ENCODE measurements at places on chromosomes 5 and 9.

DNA sequence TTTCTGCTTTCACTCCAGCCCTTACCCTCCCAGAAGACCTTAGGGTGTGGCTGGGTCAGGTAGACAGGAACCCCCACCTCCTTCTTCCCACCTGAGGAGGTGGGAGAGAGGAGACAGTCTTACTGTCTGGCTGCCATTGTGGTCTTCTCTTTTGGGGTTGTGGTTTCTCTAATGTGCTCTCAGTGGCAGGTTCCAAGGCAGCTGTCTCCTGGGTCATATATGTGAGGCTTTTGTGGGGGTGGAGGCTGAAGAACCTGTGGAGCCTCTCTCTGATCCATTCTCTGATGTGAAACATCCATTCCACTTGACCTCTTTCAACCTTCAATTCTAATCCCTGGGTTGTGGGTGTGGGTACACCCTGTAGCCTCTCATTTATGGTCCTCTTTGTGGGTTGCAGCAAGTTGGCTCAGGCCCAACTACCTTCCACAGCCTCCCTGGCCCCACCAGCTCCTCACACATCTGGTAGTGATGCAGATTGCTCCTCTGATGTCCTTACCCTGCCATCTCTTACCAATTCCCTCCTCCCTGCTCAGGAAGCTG is 118.4 kb downstream of the CEP120 start:
- no peak for DNase-seq

GRCh38 chr9:124410321-124410913 is 4.8 kb downstream of the PSMB7 start:
- no peak for DNase-seq

DNA sequence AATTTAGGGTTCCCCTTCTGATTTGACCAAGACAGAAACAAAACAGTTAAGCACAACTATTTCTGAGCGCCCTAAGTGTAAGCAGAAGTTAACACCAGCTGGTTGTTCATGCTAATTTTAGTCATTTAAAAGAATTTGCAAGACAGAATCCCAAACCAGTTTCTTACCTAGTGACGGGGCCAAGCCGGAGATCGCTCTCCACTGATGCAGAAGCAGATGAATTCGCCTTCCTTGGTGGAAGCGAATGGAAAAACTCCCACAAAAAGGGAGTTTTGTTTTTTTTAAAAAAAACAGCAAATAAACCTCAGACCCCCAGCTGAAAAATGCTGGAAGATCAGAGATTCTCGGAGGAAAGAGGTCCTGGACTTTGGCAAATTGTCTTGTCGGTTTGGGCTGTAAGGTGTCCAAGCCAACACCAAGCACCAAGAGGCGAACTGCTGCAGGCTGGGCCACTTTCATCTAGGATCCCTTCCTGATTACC is 47.4 kb upstream of the GLDC start:
- no peak for DNase-seq

GRCh38 chr9:134492281-134492691 is 149.3 kb upstream of the COL5A1 start:
- no peak for DNase-seq

DNA sequence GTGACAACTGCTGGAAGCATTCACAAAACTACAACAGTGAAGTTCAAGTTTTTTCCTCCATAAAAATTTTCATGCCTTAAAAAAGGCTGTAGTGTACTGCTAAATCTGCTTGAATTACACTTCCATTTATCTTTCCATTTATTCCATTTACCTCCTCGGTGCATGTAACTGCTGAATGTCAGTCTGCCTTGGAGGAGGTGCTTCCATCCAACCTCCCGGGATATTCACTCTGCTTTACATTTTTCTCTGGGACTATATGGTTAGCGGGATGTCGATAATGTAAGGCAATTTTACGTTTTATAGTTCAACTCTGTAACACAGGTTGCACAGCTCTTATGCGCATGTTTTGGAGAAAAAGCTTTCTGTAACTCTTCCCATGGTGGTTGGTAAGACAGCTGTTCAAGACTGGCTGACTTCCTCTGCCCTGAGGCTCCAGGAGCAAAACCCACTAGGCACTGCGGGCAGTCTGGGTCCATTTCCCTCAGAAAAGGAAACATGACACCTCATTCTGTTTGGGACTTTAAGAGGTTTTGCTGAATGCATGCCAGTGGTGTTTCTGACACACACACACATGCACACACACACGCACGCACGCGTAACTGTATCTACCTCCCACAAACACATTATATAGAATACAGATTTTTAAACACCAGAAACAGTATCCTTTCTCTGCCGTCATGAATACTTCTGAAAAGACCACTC is 66.1 kb downstream of the SPTLC1 start:
- DNase-seq = no peak

DNA sequence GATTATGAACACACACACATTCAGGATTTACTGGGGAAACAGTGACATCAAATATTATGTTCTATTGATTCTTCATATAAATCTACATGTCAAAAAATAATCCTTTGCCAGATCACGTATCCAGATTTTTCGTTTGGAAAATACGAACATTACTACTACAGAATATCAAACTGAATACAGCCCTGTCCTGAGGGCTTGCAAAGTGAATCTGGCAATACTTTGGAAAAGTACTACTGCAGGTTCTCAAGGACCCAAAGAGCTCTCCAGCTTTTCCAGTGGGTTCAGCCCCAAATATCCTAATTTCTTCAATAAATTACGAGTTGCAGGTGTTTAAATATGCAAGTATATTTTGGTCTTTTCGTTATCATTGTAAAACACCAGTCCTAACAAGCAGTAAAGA is 411 bp upstream of the NDUFS4 start:
- no peak for DNase-seq

DNA sequence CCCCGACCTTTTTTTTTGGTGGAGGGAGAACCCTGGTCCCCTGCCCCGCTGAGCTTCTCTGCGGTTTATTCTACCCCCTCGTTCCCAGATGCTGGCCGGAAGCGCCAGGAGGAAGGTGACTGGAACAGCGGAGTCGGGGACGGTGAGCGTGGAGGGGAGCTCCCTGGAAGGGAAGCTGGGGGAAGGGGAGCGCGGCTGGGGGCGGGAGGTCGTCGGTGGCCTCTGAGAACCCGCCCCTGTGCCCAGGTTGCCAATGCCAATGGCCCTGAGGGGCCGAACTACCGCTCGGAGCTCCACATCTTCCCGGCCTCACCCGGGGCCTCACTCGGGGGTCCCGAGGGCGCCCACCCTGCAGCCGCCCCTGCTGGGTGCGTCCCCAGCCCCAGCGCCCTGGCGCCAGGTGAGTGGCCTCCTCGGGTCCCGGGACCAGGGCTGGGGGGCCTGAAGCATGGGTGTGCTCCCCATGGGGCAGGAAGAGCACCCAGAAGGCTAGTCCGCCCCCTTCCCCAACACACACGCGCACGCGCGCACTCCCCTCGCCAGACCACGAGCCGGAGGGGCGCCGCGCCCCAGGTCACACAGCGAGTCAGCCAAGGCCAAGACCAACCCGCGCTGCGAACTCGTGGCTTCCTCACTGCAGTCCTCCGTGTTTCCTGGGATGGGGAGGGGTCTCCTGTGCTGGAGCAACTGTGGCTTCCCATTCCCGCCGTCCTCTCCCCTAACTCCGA is 10.6 kb downstream of the MYOZ3 start:
- DNase-seq = no peak

GRCh38 chr9:1775230-1775629 is 239.9 kb upstream of the SMARCA2 start:
- DNase-seq = no peak

DNA sequence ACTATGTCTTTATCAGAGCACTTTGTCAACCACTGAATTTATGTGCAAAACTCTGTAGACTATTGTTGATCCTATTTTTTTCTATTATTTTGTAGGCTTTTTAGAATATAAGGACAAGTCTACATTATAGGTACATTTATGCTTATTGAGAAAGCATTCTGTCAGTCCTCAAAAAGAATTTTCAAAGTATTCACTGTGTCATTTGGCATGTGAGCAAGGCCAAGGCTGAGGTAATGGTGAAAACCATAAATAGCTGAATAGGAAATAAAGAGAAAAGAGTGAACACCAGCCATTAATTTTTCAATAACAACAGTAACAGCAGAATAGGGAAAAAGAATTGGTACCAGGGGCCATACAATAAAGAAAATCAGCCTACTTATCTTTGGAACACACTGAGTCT is 21.0 kb downstream of the SKIC3 start:
- DNase-seq = no peak

- DNase-seq = no peak
Measured at GRCh38 chr5:79773612-79774011, 84.0 kb downstream of the CMYA5 start.

GRCh38 chr5:97405941-97406340 is 222.9 kb upstream of the RIOK2 start:
- DNase-seq = no peak

GRCh38 chr5:154368041-154368800 is 77.6 kb upstream of the SAP30L start:
- DNase-seq = no peak

DNA sequence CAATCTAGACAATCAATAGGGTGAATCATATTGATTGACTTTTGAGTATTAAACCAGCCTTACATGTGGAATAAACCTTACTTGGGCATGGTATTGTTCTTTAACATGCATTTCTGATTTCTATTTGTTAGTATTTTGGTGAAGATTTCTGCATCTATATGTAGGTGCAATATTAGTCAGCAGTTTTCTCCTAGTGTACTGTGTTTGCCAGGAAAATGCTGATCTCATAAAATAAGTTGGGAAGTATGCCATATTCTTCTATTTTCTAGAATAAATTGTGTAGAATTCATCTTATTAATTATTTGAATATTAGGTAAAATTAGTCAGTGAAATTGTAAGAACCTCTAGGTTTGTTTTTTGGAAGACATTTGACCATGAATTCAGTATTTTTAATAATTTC is 38.4 kb downstream of the ANXA2R start:
- DNase-seq = no peak

- DNase-seq = no peak
Measured at GRCh38 chr5:5980538-5980895, 397.8 kb downstream of the MED10 start.

DNA sequence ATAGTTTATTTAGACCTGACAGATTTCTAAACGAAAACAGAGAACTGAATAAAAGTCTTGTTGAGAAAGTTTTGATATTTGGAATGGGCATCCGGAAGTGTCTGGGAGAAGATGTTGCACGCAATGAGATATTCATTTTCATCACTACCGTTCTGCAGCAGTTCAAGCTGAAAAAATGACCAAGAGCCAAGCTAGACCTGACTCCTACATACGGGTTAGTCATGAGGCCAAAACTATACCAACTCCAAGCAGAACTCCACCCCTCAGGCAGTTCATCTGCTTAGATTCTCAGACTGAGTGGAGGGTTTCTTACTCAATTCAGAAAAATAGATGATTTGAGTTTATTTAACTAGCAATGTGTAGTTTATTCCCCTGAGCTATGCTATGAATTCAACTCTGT is 95.4 kb upstream of the ANXA1 start:
- no peak for DNase-seq

- no peak for DNase-seq
Measured at GRCh38 chr9:127561491-127562278, 50.4 kb upstream of the STXBP1 start.

DNA sequence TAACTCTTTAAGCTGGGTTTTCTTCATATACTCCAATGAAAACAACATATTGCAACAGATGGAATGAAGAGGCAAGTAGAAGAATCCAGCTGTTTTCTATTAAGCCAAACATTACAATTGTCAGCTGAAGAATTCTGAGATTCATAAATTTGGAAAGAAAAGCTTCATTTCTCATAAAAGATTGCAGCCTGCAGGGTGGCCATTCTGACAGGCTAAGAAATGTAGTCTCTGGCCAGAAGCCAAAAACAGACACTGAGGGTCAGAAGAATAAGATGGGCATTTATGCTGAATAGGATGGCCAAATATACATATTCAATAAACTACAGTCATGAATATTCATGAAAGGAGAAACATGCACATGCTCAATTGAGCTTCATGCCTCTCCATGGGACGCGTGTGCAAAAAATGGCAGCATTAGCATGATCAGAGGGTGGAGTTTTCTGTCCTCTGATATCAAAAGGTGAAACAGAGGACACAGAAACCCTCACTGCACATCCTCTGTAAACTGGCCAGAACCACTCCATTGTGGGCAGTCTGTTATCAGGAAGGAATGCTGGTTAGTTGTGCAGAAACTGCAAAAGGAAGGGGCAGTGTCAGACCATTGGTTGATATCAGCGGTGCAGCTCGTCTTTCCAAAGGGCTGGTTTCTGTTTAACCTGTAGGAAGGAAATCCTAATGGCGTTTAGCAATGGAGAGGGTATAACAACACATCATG is 50.2 kb downstream of the FXN start:
- no peak for DNase-seq

DNA sequence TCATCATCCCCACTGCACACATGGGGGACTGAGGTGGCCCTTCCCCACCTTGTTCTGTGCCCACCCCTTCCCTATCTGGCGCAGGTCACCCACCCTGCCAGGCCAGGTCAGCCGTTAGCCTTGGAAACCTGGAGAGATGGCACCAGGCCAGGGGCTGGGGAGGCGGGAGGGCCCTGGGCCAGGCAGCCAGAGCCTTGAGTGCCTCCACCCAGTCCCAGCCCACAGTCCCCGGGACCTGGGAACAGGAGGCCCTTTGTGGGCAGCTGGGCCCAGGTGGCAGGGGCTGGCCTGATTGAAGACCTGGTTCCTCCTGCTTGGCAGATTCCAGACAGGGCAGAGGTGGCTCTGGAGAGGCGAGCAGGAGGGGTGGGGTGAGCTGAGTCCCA is 70.6 kb downstream of the LRSAM1 start:
- DNase-seq = no peak

GRCh38 chr5:132830436-132831094 is at the start of gene SHROOM1:
TSS of gene SHROOM1 (minus strand) at chr5:132830647. CDS start at chr5:132826140, 4,507 bp downstream.
- no peak for DNase-seq

DNA sequence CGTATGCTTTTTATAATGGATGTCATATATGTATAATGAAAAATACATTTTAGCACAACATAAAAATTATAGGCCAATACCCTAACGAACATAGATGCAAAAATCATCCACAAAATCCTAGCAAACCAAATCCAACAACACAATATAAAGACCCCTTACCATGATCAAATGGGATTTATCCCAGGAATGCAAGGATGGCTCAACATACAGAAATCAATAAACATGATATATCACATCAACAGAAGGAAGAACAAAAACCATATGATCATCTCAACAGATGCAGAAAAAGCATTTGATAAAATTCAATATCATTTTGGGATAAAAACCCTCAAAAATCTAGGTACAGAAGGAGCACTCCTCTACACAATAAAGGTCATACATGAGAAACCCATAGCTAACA is 27.7 kb downstream of the VAV2 start:
- no peak for DNase-seq

DNA sequence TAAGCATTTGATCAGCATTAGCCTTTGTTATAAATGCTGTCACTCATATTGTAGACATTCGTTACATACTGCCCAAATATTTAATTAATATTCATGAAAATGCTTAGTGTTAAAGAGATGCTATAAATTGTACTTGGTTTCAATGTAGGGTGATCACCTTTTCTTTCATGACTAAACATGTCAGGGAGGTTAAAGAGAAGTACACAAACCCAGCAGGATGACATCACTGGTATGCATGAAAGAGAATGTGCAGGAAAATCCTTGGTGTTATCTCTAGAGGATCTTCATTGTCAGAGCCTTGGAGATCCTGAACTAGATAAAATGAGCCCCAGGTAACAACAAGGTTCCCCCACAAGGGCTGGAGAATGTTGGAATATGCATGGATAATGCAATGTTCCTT is 33.0 kb upstream of the SV2C start:
- DNase-seq = no peak
